ENCODE measurements at places on chromosomes 11 and 22.
A peak's percentile ranks its signal among the peaks of the same experiment; 100 is the strongest.

GRCh38 chr11:2263724-2264360, 6.5 kb downstream of the ASCL2 start:
- DNase-seq = no peak

- no peak for DNase-seq
These were observed 1119.0 kb downstream of the BRD1 start for GRCh38 chr22:48708558-48709245.

GRCh38 chr22:40637183-40638150, 948 bp upstream of the MRTFA start:
- DNase-seq = peak; percentile 10

DNA sequence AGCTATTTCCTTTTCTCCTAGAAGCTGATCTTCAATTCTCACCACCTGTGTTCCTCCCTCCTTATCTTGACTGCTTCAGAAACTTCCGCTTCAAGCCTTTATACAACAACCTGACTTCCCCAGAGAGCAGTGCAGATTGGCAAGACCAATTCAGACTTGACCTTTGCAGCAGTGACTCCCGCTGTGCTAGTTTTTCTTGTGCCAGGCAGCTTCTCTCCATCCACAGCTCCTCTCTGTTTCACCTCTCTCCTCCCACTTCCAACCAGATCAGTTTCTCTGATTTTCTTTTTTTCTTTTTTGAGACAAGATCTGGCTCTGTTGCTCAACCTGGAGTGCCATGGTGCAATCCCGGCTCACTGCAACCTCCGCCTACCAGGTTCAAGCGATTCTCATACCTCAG, 74.3 kb downstream of the GRAMD1B start:
- no peak for DNase-seq

- DNase-seq = no peak
These were observed 72.6 kb upstream of the GRAMD1B start for GRCh38 chr11:123357353-123357989.

- DNase-seq = no peak
These were observed 76.3 kb upstream of the SUSD2 start for GRCh38 chr22:24105013-24105360.

GRCh38 chr11:14309425-14310192, 49.4 kb downstream of the RRAS2 start:
- no peak for DNase-seq

GRCh38 chr11:66326261-66327111, 9.6 kb upstream of the CD248 start:
- DNase-seq = no peak

- DNase-seq = no peak
These were observed 50.7 kb downstream of the SHISAL1 start for GRCh38 chr22:44261861-44262595.

DNA sequence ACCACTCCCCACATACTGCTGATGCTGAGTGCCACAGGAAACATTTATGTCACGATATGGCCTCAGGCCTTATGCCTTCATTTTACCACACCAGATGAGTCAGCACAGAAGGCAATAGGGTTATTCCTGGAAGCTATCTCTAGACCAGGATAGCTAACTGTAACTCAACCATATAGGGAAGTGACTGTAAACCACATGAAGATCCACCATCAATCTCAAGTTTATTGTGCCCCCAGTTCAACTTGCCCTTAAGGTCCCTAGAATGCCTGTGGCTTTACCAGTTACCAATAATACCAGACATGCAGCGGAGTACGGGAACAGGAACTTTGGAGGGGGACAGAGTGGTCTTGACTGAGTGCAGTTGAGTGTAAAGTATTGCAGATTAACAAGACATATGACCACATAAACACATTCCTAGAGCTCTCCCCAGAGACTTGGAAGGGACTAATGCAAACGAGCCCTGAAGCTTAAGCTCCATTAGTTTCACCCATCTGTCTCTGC, 180.9 kb downstream of the KIF18A start:
- no peak for DNase-seq

DNA sequence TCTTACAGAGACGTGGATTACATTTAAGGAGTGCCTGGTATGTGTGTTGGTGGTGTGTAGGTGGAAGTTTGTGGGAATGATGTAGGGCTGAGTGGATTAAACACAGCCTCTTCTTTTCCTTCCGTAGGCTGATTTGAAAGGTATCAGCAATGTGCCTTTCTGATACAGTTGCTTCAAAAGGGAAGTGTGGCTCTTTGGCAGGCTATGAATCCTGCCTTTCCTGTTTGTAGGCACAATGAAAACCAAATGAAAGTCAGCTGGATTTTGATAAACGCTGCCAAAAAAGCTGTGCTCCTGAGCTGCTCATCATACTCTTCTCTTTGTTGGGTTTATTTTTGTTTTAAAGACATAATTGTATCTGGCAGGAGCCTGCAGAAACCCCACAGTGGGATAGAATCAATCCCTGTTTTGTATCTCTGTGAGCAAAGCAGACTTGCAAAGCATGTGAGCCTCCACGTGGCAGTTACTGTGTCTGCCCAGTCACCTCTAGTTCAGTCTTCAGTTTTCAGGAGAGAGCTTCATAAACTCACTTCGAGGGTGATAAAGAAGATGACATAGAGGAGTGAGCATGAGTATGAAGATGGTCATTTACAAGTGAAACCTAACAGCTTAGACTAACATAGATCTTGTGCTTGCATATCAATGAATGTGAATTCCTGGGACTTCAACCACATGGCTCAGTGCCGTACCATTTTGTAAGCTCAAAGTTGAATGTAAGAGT, 655.7 kb upstream of the KIRREL3 start:
- no peak for DNase-seq

DNA sequence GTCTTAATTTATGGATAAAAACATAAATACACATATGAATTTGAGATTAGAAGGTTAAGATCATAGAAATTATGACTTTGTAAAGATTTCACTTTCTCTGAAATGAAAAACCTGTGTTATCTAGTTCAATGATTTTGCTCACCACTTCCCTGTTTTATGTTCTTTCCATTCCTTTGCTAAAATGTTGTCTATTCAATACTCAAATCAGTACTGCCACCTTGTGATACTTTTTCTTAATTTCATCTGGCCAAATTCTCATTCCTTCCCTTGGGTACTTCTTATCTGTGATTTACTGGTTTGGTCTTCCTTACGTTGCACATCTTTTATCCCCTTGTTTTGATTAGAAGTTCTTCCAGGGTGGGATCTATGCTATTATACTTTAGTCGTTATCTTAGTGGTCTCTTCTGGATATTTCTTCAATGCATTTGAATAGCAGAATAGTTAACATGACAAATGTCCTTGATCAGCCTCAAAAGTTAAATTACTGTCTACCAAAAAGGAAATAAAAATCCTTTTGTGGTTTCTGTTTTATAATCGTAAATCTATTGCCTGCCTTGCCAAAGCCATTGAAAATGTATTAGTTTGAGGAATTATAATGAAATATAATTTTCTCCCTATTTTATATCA, 197.0 kb downstream of the PGR start:
- no peak for DNase-seq

GRCh38 chr11:6613496-6613895, 1.5 kb upstream of the TAF10 start:
- DNase-seq = no peak

DNA sequence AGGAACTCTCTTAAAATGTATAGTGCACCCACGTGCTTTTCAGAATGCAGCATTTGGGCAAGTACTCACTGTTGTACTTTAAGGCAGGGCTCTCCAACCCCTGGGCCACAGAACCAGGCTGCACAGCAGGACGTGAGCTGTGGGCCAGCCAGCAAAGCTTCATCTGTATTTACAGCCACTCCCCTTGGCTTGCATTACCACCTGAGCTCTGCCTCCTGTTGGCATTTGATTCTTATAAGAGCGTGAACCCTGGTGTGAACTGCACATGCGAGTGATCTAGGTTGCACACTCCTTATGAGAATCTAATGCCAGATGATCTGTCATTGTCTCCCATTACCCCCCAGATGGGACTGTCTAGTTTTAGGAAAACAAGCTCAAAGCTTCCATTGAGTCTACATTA, 3.0 kb downstream of the C11orf58 start:
- no peak for DNase-seq

DNA sequence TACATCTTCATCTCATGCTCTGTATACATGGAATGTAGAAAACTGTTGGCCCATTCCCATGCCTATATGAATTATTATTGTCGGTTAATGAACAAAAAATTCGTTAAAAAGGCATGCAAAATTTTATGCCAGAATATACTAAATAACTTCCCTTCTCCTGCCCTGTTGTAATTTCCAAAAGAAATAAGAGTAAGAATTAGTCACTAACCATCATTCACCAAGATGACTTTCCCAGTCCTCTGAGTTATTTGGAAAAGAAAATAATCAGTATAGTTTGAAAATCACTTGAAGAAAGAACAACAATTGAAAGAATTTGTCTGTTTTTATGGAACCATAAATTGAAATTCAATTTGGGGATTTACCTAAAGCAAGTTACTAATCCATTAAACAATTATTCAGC, 1149.1 kb upstream of the RAG2 start:
- no peak for DNase-seq

GRCh38 chr11:66739983-66740382, 11.0 kb upstream of the SPTBN2 start:
- no peak for DNase-seq

DNA sequence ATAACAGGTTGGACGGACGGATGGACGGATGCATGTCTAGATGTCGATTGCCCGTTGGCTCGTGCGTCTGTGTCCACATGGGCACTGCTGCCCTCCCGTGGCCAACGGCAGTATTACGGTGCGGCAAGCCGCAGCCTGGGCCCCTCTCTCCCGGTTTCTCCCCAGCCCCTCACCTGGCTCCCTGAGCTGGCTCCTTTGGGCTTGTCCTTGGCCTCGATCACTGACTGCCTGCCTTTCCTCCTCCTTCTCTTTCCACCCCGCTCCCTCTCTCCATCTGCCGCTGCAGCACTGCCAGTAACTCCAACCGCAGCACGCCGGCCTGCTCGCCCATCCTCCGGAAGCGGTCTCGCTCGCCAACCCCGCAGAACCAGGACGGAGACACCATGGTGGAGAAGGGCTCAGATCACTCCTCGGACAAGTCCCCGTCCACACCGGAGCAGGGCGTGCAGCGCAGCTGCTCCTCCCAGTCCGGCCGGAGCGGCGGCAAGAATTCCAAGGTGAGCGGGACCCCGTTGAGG, 77.3 kb downstream of the SCN3B start:
- DNase-seq = peak; percentile 58

DNA sequence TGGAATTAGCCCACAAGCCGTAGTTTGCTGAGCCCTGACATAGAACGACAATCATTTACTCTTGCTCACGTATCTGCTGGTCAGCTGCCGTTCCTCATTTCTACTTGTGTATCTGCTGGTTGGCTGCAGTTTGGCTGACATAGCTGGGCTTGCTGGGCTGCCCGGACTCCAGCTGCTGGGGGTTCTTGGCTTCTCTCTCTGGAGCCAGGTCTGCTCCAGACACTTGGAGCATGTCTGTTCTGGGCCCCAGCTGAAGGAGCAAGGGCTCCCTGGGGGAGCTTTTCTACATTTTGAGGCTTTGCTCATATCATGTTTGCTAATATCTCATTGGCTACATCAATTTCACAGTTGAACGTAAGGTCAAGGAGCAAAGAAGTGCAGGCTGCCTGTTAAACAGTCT, 47.3 kb downstream of the PRDM11 start:
- DNase-seq = no peak

DNA sequence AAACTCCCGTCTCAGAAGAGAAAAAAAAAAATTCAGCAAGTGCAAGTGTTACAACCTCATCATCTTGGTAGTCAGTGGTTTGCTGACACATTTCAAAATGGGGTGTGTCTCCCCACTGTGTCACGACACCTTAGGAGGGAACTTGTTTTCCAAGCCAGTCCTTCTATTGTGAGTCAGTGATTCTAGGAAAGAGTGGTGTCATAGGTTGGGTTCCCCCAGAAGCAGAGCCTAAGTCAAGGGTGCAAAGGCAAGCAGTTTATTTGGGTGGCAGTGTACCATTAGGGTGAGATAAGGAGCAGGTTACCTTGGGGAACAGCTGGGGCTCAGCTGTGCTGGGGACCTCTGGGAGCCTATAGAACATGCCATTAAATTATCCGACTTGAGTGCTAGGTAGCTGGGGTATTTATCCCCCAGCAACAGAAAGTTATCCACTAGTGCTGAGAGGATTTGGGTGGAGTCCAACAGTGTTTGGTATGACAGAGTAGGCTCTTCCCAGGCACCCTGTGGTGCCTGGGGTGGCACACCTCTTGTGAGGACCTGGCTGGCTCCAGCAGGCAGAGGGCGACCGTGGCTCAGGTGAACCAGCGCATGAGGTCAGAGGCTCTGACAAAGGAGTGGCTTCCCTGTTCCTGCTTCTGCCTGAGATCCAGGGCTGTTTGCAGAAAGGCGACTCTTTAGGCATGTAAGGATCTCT, 41.7 kb downstream of the KIAA1671 start:
- DNase-seq = no peak

GRCh38 chr22:39148727-39149535, 3.5 kb downstream of the CBX7 start:
- no peak for DNase-seq

- DNase-seq = no peak
These were observed 31.1 kb upstream of the PRSS23 start for GRCh38 chr11:86769219-86769618.

GRCh38 chr11:1731451-1732059, 18.8 kb downstream of the IFITM10 start:
- DNase-seq = no peak

DNA sequence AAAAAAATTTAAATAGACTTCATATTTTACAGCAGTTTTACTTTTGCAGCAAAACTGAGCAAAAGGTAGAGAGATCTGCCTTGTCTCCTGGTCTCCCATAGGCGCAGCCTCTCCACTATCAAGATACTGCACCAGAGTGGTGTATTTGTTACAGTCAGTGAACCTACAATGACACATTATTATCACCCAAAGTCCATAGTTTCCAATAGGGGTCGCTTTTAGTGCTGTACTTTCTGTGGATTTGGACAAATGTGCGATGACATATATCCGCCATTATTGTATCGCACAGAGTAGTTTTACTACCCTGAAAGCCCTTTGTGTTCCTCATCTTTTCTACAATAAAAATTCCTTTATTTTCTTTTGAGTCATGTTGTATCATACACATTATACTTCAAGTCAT, 153.2 kb upstream of the CCDC179 start:
- DNase-seq = no peak

GRCh38 chr22:35850831-35851230, 133.2 kb downstream of the APOL5 start:
- no peak for DNase-seq

DNA sequence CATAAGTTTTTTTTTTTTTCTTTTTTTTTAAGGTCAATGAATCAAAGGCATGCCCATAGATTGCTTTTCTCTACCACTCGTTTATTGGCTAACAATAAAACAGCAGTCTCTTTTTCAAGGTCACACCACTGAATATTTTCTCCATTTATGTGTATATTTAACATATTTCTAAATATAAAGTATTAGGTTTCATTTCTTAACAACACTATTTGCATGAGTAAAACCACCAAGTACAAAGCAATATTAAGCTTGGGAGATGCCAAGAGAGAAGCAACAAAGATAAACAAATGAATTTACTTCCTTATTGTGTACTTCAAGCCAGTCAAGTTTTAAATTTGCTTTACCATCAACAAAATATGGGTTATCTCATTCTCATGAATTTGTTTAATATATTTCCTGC, 708.9 kb upstream of the CCDC179 start:
- no peak for DNase-seq
